ENCODE measurements at places on chromosomes 1 and 21.
A peak's percentile ranks its signal among the peaks of the same experiment; 100 is the strongest.

- no peak for DNase-seq
Observed at GRCh38 chr1:234119431-234119830, 215.0 kb downstream of the SLC35F3 start.

GRCh38 chr1:93164816-93165215 lies 15.4 kb downstream of the TMED5 start:
- no peak for DNase-seq

DNA sequence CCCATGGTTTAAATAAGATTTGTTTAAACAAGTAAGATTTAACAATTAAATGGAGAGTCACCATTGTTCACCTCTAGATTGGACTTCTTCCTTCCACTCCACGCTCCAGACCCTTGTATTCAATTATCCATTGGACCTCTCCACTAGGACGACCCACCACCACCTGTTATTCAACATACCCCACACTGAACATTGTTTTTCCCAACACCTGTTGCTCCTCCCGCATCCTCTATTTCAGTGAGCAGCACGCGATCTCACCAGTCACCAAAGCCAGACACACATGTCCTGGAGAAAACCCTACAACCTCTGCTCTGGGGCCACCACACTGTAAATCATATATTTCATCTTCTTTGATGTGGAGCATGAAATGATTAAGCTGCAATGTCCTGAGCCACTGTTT lies 28.6 kb downstream of the ATP8B2 start:
- DNase-seq: no peak

DNA sequence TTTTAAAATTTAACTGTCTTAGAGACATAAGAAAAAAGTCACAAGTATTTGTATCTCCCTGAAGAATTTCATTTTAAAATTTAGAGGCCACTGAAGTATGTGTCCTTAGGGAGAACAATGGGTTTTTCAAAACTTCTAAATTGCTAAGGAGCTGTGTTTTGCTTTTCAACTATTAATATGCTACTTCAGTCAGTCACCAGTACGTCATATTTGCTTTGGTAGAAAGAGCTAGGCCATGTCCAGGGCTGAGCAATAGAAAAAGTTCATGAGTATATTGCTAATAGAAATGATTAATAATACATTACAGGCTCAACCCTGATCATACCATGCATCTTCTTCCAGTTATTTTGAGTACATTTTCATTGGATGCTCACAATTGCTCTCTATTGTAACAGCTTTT lies 1.7 kb upstream of the SGIP1 start:
- DNase-seq: no peak

- peak; percentile 92 for DNase-seq
Observed at GRCh38 chr21:32392880-32393676, at the start of gene URB1. Gene URB1, minus strand, starts transcription at chr21:32393012. Its CDS starts 102 bp downstream, at chr21:32392910.

DNA sequence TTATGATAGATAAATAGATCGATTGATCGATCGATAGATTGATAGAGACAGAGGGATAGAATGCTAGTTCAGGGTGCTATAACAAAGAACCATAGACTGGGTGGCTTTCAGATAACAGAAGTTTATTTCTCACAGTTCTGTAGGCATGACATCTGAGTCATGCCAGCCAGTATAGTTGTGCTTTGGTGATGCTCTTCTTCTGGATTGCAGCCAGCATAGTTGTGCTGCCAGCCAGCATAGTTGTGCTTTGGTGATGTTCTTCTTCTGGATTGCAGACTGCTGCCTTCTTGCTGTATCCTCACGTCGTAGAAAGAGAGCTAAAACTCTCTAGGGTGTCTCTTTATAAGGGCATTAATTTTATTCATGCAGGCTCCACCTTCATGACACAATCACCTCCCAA lies 860.8 kb downstream of the BRINP3 start:
- DNase-seq: no peak

GRCh38 chr1:162840250-162840839 lies 20.6 kb downstream of the CCDC190 start:
- DNase-seq: no peak

DNA sequence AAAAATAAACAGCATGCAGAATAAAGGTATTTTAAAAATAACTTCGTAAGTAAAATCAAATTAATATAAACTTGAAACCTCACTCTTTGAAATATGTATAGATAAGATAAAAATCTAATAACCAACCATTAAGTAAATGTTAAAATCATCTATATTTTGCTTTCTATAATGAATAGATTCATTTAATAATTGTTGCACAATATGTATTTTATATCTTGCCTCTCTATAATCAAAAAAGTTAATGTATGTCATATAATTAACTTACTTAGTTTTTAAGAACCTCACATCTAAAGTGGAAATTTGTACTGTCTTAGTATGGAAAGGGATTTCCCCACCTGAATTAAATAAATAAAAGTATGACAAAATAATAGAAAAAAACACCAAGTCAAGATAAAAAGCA lies 42.4 kb upstream of the RBM34 start:
- DNase-seq: no peak

DNA sequence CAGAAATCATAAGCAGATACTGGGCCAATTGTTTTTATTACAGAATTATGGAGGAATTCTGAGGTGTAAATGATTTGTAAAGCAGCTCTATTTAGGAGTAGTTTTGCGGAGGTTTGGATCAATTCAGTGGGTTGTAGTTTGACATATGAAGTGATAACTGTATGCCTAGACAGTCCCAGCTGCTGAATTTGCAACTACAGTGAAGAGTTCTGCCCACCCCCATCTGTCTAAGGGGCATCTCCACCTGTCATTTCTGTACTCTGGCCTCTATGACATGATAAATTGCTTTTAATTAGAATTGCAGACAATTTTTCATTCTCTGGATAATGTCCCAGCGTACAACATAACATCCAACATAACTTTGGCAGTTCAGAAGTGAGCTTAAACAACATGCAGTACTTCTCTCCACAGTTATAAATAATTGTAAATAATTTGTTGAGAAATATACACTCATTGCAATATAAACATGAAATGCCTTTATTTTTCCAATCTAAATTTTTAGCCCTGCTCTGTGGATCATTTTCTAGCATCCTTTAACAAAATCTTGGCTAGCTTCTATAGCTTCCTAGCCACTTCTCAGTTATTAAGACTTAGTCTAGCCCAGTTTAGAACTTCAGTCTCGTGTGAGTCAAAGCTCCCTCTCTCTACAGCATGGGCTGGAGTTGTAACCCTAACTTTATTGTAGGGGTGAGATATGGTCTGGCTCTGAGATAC lies 52.3 kb downstream of the PDE4B start:
- DNase-seq: no peak

DNA sequence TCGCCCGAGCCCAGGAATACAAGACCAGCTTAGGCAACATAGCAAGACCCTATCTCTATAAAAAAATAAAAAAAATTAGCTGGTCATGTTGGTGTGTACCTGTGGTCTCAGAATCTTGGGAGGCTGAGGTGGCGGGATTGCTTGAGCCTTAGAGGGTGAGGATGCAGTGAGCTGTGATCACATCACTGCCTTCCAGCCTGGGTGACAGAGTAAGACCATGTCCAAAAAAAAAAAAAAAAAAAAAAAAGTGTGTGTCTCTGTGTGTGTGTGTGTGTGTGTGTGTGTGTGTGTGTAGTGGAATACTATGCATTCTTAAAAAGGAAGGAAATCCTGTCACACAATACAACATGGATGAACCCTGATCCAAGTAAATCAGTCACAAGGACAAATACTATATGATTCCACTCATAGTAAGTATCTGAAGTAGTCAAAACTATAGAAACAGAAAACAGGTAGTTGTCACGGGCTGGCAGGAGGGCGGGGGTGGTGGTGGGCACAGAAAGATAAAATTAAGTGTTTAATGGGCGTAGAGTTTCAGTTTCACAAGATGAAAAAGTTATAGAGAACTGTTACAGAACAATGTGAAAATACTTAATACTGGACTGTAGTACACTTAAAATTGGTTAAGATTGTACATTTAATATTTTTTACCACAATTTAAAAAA lies 47.8 kb downstream of the SELENOF start:
- no peak for DNase-seq

GRCh38 chr1:30809514-30810263 lies 52.1 kb upstream of the LAPTM5 start:
- DNase-seq: no peak

DNA sequence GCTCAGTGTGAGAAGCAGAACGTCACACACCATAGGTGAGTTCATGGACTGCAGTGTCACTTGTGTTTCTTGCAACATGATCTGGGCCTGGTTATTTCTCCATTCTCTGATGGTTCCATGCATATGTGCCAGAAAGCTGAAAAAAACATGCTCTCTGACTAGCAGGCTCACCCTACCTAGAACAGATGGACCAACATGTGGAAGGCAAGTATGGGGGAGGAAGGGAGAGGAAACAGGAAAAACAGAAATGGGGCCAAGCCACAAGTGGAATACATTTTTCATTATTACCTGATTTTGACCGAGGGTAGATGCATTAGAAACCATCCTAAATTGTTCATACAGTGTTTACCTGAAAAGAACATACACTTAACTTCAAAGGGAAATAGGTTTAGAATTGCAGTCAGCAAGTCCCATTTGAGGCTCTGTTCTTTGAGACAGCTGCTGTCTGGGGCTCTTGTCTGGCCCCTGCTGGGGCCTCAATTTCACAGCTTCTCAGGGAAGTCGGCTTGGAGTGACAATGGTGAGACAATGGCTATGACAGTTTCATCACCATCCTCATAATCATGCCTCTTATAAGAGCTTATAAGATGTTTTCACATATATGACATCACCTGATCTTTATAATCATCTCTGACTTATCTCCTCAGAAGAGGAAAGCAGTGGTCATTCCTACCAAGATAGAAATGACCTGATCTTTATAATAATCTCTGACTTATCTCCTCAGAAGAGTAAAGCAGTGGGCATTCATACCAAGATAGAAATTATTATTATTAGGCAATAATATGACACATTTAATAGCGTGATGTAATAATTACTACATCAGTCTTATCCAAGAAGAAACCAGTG lies 327.3 kb downstream of the SIPA1L2 start:
- no peak for DNase-seq

GRCh38 chr1:212542761-212543187 lies 65.8 kb upstream of the ATF3 start:
- no peak for DNase-seq

- no peak for DNase-seq
Observed at GRCh38 chr1:60655679-60656355, 426.5 kb upstream of the NFIA start.

GRCh38 chr21:37673801-37674575 lies 242.3 kb downstream of the KCNJ6 start:
- DNase-seq: no peak

- no peak for DNase-seq
Observed at GRCh38 chr1:31798433-31799195, 17.2 kb downstream of the SPOCD1 start.

DNA sequence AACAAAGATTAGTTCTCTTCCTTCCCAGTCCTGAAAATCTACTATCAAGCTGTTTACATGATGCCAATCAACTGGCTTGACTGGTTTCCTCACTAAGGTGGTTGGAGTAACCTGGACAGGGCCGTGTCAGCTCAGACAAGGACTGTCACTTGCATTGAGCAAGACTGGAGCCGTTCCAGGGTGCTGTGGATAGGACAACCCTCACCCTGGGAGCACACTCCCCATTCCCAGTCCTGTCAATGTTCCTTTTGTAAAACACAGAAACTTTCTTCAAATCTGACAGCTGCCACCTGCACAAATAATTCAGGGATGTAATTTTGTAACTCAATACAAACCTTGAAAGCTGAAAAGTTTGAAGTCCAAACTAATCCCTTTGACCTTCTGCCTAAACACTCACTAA lies 31.4 kb downstream of the PLPP3 start:
- DNase-seq: no peak

GRCh38 chr1:61951731-61952580 lies 209.7 kb downstream of the PATJ start:
- DNase-seq: no peak

GRCh38 chr1:43908858-43909257 lies 24.7 kb upstream of the ARTN start:
- DNase-seq: no peak

- DNase-seq: no peak
Observed at GRCh38 chr1:108051631-108052377, 86.8 kb upstream of the VAV3 start.

DNA sequence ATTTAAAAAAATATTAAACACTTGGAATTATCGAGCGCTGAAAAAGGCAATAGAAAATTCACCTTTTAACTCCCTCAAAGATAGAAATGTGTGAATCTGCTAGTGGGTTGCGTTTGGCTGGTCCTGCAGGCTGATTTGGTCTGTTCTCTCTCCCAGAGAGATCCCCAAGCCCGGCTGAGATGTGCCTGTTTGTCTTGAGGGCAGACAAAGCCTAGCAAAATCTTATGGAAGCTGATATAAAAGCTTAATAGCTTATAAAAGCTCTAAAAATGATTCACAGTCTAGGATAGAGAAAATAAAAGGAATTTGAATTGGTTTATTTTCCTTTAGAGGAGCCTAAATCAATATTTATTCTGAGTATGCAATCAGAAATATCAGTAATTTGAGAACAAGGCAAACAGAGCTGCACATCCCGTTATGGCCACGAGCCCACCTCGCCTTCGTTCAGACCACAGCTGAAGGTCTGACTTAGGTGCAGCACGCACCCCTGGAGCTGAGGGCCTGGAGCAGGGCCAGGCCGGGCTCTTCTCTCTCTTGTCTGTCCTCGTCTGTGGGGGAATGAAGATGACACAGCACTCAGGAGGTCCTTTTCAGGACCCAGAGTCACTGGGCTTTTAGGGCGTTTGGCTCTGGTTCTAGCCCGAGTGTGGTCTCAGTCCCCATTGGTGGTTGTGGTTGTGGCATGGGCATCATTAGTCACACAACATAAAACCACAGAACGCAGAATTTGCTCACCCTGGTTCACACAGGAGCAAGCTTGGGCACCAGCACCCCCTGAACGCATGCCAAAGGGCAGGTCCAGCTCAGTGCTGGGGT lies 18.6 kb downstream of the PDE9A start:
- DNase-seq: no peak

DNA sequence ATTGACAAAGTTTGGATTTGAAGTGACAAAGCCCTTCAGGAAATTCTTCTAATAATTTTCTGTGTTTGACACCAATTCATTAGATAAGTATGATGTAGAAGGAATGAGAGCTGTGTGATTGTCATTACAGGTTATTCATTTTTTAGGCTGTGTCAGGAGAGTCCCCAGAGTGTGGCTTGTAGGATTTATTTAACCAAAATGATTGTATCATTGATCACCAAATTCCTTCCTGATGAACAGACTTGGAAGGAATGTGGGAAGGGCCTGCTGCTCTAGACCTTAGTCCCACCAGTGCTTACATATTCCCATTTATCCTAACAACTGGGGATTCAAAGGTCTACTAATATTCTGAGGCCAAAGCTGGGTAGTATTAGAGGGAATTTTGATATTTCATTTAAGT lies 383.3 kb upstream of the KAZN start:
- DNase-seq: no peak

- DNase-seq: no peak
Observed at GRCh38 chr21:44803651-44804050, 2.0 kb upstream of the UBE2G2 start.

GRCh38 chr1:156468693-156469345 lies 31.8 kb downstream of the MEF2D start:
- DNase-seq: no peak

DNA sequence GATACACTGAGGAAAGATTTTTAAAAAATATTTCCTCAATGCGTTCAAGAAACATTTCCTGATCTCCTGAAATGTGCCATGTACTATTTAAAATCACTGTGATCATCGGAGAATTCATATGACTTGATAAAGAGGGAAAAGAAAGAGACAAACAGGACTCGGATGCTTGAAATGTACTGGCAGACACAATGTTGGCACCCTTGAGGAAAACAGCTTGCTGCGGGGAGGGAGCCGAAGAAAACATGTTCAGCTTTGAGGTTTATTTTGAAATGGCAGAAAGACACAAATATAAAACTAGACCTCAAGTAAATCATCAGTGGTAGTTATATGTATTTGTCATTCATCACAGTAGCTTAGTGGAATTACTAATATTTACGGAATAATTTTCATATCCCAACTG lies 100.9 kb upstream of the BRINP3 start:
- no peak for DNase-seq

Measured in glutamatergic neuron (in vitro differentiated cells).